Stimulated activated CD8-positive, alpha-beta memory T cell treated with anti-CD3 and anti-CD28 coated beads, Interleukin-12 subunit alpha, Interleukin-12 subunit beta, amount 100 ng/mL, for 1 hour (primary cell): ENCODE measurements at places on chromosomes 7 and 10.

- no peak for DNase-seq
Observed at GRCh38 chr7:151852486-151853396, 24.2 kb downstream of the PRKAG2 start.

DNA sequence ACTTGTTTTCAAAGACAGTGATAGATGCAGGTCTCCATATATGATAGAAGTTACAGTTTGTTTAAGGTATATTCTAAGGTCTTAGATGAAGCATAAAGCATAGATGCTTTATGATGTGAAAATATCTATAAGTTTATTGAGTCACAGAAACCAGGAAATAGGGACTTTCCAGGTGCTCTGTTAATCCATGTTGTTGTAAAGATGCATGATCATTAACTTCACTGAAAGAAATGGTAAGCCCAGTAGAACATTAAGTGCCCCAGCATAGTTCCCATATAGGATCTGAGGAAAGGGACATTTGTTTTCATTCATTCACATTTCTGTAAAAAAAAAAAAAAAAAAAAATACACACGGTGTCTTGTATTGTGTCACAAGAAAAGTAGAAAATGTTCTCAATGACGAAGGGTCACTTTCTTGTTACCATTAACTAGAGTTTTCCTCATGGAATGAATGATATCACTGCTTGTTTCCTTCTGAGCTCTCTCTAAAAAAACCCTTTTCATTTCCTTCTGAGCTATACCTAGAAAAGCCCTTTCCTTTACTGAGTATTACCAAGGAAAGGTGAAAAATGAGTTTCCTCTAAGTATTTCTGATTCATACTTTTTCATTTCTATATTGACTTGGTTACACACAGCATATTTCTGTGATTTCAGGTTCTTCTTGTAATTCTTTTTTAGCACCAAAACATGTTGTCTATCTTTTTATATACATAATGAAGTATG is 105.2 kb downstream of the MACC1 start:
- no peak for DNase-seq

GRCh38 chr7:26321435-26321834 is 29.8 kb downstream of the SNX10 start:
- DNase-seq, result no peak

- no peak for DNase-seq
Observed at GRCh38 chr7:100687751-100688300, 6.2 kb downstream of the GIGYF1 start.

- no peak for DNase-seq
Observed at GRCh38 chr7:115145512-115145911, 223.6 kb downstream of the MDFIC start.

GRCh38 chr7:20299145-20299544 is 31.6 kb upstream of the ITGB8 start:
- DNase-seq, result no peak

DNA sequence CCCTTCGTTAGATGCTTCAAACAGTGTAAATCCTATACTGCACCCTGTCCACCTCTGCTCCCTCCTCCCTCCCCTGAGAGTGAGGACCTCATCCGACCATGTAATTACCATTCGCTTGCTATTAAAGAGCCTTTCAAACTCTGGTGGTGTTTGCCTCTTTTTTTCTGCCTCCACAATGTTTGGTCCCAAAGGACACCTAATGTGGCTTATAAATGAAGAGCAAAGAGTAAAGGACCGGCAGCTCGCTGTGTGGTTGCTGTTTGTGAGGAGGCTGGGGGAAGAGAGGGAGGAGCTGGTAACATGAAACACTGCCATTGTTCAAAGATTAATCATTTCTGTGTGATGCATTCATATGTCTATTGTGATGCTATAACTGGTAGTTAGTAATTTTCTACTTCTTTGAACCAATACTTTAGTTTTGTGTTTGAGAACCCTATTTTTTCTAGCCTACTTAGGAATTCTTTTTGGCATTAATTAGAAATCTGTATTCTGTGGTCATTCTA is 27.9 kb downstream of the MTURN start:
- no peak for DNase-seq

DNA sequence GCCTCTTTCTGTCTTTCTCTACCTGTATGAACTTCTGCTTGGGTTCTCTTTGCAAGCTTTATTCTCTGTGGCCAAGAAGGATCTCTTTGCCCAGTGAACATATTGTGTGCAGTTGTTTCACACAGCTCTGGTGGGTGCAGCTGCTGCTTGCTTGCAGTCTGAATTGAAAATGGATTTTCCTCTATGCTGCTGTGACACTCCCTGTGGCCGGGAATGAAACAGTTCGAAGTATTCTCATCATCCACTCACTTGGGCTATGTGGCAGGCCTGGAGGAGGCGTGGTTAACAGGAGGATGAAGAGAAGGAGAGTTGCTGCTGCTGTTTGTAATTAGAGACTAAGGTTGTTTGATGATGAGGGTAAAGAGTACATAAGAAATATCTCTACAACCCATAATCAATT is 28.4 kb upstream of the ITGA8 start:
- DNase-seq, result no peak

DNA sequence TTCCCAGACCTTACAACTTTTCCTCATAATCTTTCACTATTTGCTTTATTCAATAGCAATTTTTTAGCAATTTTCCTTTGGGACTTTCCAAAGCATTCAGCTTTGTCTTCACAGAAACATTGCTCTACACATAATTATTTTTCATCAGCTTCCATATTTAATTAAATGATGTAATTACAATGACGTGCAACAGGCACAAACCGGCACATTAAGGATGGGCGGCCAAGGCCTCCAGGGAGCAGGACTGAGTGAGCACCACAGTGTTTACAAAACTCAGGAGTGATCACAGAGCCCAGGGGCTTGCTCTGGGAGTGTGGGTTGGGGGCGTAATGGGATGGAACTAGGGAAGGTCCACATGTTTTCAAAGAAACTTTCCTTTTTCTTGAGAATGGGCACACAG is 69.8 kb downstream of the MAD1L1 start:
- no peak for DNase-seq

GRCh38 chr10:6396652-6397051 is 183.4 kb downstream of the PRKCQ start:
- DNase-seq, result no peak

GRCh38 chr10:71432956-71433767 is 36.4 kb downstream of the CDH23 start:
- DNase-seq, result no peak

- no peak for DNase-seq
Observed at GRCh38 chr10:88848499-88848898, 3.1 kb downstream of the ANKRD22 start.

DNA sequence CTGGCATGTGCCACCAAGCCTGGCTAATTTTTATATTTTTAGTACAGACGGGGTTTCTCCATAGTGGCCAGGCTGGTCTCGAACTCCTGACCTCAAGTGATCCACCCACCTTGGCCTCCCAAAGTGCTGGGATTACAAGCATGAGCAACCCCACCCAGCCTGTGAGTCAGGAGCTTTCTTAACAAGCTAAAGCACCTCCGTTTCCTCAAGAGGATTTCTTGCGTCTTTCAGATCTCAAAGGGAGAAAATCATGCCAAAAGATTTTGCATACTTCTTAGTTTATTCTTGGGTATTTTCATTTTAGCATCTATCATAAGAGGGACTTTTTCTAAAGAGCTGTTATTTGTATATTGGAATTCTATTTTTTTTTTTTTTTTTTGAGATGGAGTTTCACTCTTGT is 47.9 kb upstream of the FOXK1 start:
- no peak for DNase-seq

- no peak for DNase-seq
Observed at GRCh38 chr10:4102802-4103344, 317.9 kb upstream of the KLF6 start.

DNA sequence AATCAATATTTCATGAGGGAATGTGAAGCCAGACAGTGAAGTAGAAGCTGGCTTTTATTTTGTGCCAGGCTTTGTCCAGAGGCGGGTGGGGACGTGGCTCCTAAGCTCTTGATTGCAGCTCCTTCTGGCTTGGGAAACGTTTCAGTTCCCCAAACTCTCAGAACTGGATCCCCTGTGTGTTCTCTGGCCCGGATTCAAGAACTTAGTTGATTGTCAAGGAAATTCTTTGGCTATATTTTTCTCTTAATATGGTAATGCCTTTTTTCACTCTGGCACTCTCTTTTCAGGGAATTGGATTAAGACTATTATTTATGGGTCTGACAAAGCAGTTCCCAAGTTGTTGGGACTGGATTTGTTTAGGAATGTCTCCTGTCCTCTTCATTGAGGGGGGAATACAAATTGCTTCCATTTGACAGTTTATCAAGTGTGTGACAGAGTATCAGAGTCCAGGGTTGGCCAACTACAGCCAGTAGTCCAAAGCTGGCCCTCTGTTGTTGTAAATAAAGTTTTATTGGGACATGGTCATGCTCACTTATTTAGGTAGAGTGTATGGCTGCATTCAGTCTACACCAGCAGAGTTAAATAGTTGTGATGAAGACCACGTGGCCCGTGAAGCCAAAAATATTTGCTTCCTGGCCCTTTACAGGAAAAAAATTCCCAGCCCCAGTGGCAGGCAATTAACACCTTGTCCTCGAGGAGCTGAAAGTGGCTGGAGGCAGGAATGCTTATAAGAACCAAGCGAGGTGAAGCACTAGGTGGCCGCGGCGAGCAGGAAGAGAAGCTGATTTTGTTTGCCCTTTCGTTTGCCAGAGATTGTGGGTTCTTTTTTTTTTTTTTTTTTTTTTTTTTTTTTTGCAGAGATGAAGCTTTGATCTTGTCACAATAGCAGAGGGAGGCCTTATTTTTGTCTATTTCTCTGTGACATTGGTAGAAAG is 34.3 kb downstream of the HTRA1 start:
- no peak for DNase-seq

DNA sequence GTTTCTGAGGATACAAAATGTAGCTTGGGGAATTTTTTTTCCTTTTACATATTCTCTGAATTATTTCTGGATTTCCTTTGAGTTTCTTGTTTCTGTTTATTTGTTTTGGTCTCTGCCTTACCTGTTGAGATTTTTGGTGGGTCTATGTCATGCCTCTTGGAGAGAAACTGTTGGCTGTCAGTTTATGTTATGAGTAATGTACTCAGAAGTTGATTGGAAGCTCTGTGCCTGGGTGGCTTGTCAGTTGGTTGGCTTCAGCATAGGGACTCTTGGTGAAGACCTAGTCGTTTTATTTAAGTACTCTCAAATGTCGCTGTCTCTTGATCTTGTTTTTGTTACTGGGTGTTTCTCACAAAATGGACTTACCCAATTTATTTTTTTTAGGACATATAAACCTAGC is 132.4 kb downstream of the CDK14 start:
- no peak for DNase-seq

GRCh38 chr10:118990326-118990725 is 39.2 kb upstream of the NANOS1 start:
- DNase-seq, result no peak

GRCh38 chr7:506391-506831 is 13.2 kb downstream of the PDGFA start:
- no peak for DNase-seq

DNA sequence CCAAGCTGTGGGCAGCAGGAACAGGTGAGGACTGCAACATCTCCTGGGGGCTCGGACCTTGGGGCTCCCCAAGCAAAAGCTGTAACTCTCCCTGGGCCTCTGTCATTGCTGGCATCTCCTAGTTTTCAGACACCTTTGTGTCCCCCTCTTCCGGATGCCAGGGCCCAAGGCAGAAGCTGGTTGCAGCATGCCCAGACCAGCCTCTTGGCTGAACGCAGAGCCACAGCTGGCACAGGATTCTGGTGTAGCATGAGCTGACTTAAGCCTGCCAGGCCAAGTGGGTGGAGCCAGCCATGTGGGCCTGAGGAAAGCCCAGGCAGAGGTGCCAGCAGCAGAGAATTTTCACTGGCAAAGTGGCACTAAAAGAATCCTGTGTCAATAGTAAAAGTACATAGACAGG is 43.5 kb downstream of the ZWINT start:
- no peak for DNase-seq
